ENCODE measurements at places on chromosomes 11 and 22.

GRCh38 chr11:32960553-32961164, 55.0 kb upstream of the DEPDC7 start:
- H3K36me3 ChIP-seq = peaks cover 18% of the 10 kb centered on the region
- no peak overlapping the region for H3K4me3 ChIP-seq
- no peaks in the 10 kb centered on the region for H3K4me1 ChIP-seq
- peak; percentile 76 for DNase-seq
- H3K27ac ChIP-seq = no peak overlapping the region
- H3K27me3 ChIP-seq = no peaks in the 10 kb centered on the region

- no peak for DNase-seq
- no peak overlapping the region for H3K27ac ChIP-seq
- no peaks in the 10 kb centered on the region for H3K36me3 ChIP-seq
- H3K4me3 ChIP-seq = no peak overlapping the region
- no peaks in the 10 kb centered on the region for H3K27me3 ChIP-seq
Measured at GRCh38 chr11:114684636-114685035, 6.3 kb downstream of the NXPE2 start.

- H3K4me3 ChIP-seq = no peak overlapping the region
- no peaks in the 10 kb centered on the region for H3K27me3 ChIP-seq
- H3K27ac ChIP-seq = no peak overlapping the region
Measured at GRCh38 chr11:69573761-69574607, 67.0 kb upstream of the CCND1 start.

DNA sequence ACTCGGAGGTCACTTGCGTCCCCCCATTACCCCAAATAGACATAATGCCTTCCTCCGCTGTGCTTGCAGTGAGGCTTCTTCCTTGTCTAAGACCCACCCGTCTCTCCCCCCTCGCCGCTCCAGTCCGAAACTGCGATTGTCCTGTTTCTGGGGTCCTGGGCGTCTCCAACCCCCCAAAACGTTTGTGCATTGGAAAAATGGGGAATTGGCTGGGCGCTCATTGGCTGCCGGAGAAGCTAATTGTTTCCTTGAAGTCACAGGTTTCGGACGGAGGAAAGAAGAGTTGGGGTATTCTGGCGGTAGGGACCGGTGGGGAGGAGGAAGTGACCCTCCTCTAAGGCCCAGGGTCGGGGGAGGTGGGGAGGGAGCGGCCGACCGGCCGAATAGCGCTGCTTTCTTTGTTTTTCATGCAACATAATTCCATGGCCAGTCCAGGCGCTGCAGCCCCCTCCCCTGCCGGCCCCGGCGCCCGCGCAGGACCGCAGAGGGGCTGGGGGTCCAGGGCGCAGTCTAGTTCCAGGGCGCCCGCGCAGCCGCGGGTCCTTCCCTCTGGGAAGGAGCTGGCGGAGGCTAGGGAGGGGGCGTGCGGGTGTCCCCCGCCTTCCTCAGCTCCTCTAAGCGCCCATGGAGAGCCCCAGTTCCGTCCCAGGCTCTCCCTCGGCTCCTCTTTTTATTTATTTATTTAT, 12.7 kb upstream of the CPT1A start:
- H3K4me3 ChIP-seq = no peak overlapping the region
- peaks cover 2% of the 10 kb centered on the region for H3K4me1 ChIP-seq
- peaks cover 12% of the 10 kb centered on the region for H3K27me3 ChIP-seq
- H3K36me3 ChIP-seq = no peaks in the 10 kb centered on the region

GRCh38 chr11:64358536-64358906, 441 bp upstream of the RPS6KA4 start:
- H3K4me1 ChIP-seq = peaks cover 23% of the 10 kb centered on the region
- H3K36me3 ChIP-seq = peaks cover 6% of the 10 kb centered on the region
- no peaks in the 10 kb centered on the region for H3K27me3 ChIP-seq
- DNase-seq = no peak
- H3K27ac ChIP-seq = peak overlapping the region; percentile 84
- peak overlapping the region; percentile 86 for H3K4me3 ChIP-seq

GRCh38 chr11:69657911-69658625, 17.1 kb downstream of the LTO1 start:
- H3K4me1 ChIP-seq = peaks cover 14% of the 10 kb centered on the region
- peak; percentile 77 for DNase-seq
- no peaks in the 10 kb centered on the region for H3K27me3 ChIP-seq

- H3K36me3 ChIP-seq = peaks cover 7% of the 10 kb centered on the region
- no peak for DNase-seq
- no peak overlapping the region for H3K27ac ChIP-seq
- H3K4me3 ChIP-seq = no peak overlapping the region
Measured at GRCh38 chr11:92681586-92681985, 287.9 kb upstream of the MTNR1B start.

Measured in lung (tissue), 17 donors.